ENCODE measurements at places on chromosomes 16 and 17.

DNA sequence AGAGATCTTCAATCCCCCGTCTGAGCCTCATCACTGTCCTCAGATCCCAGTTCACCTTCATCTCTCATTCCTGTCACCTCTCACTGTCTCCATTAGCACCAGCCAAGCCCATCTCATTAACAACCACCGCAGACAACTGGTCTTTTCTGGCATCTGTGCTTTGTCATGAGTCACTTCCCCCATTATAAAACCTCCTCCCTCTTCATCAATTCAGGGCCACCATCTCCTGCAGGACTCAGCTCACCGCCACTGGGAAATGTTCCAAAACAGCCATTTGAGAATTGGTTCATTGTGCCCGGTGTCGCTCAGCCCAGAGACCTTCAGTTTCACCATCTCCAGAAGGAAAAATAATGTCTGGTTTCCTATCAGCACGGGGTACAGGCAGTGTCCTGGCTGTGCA, 56.9 kb upstream of the TEKT3 start:
- no peak for DNase-seq

GRCh38 chr17:2025220-2025621, at the start of gene RTN4RL1:
Gene RTN4RL1, minus strand, starts transcription at chr17:2025334. Its CDS starts 469 bp downstream, at chr17:2024865.
- peak; percentile 47 for DNase-seq

GRCh38 chr17:77472468-77473310, 331.9 kb downstream of the SEC14L1 start:
- no peak for DNase-seq

DNA sequence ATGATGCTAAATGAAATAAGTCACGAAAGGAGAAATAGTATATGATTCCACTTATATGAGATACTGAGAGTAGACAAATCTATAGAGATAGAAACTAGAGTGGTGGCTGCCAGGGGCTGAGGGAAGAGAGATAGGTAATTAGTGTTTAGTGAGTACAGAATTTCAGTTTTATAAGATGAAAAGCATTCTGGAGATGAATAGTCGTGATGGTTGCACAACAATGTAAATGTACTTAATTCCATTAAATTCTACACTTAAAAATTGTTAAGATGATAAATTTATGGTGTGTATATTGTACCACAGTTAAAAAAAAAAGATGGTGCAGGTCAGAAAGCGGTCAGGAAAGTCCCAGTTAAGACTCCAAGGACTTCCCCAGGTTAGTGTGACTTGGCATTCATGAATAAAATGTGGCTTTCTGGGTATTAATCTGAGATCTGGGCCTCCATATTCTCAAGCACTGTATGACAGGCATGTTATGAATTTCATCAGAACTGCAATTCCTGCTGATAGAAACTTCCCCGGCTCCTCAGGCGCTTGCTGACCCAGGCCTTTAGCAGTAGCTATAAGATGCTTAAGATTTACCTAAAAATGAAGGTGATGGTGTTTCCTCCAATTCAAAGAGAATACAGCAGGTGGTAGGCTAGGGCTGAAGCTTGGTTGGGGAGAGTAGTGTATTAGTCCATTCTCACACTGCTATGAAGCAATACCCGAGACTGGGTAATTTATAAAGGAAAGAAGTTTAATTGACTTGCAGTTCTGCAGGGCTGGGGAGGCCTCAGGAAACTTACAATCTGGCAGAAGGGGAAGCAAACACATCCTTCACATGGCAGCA, 115.3 kb upstream of the SOX9 start:
- DNase-seq = no peak

GRCh38 chr17:61063528-61063927, 336.1 kb upstream of the TBX2 start:
- DNase-seq = no peak

DNA sequence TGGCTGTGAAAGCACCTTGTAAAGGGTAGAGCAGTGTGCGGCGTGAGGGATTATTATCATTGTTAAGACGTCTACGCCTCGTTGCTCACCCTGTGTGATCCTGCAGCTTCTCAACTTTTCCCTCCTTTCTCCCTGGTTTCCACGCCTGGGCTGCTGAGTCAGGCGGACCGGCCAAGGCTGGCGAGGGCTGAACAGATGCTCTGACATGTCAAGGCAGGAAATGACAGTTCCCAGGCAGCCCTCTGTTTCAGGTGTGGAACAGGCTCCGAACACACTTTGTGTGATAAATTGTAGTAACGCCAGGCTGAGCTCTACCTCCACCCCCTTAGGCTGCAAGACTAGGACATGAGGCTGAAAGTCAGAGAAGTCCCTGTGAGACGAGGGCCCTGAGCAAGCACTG, 46.0 kb upstream of the TBX2 start:
- no peak for DNase-seq

- no peak for DNase-seq
Observed at GRCh38 chr16:15948532-15949209, 745 bp upstream of the ABCC1 start.

- DNase-seq = no peak
Observed at GRCh38 chr17:57434361-57434760, 178.0 kb downstream of the MSI2 start.

DNA sequence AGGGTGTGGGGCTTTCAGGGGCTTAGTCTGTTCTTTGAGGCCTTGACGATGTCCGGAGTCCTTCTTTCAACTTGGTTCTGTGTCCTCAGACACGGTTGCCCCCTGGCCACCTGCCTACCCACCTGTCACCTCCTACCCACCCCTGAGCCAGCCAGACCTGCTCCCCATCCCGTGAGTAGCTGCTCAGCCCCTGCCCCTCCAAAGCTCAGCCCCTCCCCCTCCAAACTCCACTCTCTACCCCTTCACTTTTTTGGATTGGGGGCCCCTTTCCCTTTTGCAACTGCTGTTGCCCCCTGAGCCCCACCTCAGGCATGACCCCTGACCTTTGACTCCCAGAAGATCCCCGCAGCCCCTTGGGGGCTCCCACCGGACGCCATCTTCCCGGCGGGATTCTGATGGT, 1.2 kb downstream of the LAT start:
- no peak for DNase-seq

DNA sequence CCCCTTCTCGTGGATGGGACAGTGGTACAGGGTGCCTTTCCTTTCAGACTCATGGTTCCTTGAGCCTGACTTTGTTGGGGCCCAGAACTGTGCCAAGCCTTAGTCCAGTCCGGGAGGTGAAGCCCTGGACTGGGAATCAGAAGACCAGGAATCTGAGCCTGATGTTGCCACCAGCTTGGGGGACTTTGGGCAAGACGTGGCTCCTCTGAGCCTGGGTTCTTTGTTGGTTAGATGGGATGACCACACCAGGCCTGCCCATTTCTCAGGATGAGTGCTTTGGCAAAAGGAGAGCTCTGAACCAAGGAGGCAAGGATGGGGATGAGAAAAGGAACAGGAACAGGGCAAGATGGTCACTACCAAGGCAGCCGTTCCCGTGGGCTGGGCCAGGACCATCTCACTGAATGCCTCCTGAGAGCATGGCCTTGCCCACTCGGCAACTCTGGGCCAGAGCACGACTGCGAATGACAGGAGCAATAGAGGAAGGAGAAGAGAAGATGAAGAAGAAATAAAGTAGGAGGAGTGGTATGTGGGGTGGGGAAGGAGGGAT, 32.5 kb downstream of the PITPNM3 start:
- DNase-seq = no peak

DNA sequence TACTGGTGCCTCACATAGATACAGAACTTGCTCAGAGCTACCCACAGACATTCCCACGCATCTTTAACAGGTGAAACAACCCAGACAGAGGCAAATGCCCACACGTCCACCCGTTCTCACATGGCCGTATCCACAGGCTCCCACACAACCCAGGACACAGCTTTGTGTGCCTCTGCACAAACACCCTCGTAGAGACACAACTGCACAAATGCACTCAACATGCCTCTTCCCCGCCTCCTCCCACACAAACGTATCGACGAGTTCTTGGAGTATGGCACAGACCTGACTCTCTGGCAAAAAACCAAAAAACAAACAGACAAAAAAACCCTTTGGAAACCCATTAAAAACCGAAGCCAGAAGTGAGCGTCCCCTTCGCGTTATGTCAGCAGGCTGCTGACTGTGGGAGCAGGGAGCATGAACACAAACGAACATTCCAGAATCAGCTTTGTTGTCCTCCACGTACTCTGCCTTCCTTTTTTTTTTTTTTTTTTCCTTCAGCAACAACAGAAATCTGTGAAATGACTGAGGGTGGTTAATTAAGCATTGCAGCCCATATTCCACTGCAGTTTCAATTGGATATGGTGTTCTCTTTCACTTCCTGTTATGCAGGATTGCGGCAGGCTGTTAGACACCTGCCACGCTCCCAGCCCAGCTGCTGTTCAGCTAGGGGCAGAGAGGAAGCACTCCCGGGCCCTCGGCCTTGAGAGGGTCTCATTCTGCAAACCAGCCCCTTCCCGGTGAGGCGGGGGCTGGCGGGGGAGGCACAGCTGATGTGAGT, 313.7 kb downstream of the MAF start:
- DNase-seq = no peak

GRCh38 chr16:84143784-84144199, 1.2 kb downstream of the HSDL1 start:
- no peak for DNase-seq

DNA sequence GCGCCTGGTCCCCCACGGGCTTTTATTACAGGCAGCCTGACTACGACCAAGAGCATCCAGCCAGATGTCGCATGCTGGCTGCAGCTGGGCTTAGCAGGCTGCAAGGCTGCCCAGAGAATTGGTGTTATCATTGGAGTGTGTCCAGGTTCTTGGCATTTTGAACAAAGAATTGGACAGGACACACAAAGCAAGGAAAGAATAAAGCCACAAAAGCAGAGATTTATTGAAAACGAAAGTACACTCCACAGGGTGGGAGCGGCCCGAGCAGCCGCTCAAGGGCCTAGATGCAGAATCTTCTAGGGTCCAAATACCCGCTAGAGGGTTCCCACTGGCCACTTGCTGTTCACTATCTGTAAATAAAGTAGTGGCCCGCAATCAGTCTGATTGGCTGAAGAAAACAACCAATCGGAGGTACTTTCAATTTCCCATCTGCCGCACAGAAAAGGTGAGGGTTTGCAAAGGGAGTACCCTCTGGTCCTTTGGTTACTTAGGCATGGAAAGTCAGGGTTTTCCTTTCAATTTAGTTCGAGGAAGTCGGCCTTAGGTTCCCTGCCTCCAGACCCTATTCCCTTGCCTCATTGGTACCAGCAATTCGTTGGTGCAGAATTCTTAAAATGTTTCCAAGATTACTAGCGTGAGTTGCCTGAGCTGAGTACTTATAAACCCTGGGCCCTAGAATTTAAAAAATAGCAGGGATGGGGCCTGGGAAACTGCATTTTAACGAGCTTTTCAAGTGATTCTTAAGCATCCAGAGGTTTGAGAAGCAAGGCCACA, 38.5 kb upstream of the CNEP1R1 start:
- no peak for DNase-seq

- no peak for DNase-seq
Observed at GRCh38 chr16:53415504-53415903, 18.8 kb upstream of the RBL2 start.

DNA sequence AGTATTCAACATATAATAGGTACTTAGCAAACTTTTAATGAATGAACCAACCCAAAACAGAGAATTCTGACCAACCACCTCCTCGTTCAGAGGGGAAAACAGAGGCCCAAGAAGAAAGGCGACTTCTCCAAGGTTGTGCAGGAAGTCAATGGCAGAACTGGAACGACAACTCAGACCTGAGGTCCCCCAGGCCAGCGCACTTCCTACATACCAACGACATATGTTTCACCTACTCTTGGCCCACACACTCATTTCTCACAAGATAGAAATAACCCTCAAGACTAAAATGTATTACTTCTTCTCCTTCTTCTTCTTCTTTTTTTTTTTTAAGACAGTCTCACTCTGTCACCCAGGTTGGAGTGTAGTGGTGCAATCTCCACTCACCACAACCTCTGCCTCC, 14.4 kb downstream of the CHCT1 start:
- no peak for DNase-seq

DNA sequence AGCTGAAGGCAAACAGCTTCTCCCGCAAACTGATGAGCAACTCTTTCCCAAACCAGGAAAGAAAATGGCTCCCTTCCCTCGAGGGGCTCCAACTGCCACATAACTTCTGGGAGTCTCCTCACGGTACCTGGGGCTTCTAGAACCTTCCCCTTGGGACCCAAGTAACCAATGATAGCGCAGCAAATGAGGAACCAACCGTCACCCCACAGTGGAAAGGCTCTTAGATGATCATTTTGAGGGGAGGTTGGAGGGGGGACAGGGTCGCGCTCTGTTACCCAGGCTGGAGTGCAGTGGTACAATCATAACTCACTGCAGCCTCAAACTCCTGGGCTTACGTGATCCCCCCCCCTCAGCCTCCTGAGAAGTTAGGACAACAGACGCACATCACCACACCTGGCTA, at the start of gene DNAH17:
TSS of gene DNAH17 (minus strand) at position 101 of the 400 bp plus-strand sequence. CDS start 2,339 bp downstream, outside the sequence.
- DNase-seq = no peak

DNA sequence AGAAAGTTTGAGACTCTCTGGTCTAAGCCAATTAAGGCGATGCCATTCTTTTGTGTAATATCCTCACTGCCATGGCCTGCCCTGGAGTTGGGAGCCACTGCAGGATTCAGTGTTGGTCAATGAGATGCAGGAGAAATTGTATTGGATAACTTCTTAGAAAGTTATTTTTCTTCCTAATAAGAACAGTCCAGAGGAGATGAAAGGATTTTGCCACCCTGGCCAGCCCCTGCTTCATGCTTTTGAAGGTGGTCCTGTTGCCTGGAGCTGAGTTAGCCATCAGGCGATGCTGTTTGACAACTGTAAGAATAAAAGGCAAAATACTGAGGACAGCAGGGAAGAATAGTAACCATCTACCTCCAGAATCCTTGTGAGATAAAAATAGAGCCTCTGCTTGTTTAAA, 35.4 kb upstream of the CNTNAP4 start:
- no peak for DNase-seq

DNA sequence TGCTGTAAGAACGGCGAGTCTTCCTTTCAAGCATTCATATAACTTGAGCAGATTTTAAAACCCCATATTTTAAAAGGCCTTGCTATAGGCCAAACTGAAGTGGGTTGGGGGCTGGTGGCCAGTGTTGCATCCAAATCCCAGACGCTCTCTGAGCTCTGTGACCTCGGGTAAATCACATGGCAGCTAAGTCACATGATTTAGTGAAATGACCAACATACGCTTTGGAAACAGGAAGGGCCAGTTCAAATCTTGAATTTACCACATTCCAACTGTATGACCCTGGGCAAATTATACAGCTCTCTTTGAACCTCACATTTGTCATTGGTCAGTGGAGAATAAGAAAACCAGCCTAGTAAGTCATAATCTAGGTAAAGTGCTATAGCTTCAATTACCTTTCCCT, 519.3 kb downstream of the HAPSTR1 start:
- DNase-seq = no peak

DNA sequence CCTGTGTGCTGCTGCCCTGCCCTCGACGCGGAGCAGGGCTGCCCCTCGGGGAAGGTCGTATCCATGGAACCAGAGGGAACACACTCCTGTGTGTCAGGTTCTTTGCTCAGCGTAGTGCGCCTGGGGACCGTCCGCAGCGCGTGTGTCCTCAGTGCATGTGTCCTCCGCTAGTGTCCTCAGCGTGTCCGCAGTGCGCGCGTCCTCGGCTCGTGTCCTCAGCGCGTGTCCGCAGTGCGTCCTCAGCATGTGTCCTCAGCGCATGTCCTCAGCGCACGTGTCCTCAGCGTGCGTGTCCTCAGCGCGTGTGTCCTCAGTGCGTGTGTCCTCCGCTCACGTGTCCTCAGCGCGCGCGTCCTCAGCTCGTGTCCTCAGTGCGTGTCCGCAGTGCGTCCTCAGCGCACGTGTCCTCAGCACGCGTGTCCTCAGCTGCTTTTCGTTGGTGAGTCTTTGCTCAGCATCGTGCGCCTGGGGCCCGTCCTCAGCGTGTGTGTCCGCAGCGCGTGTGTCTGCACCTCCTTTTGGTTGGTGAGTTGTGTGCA, 59.2 kb upstream of the ZNF750 start:
- DNase-seq = no peak

GRCh38 chr17:28335959-28336871, 654 bp downstream of the TNFAIP1 start:
- no peak for DNase-seq

- DNase-seq = no peak
Observed at GRCh38 chr17:31050948-31051347, 43.8 kb upstream of the NF1 start.
